ENCODE measurements at places on chromosomes 5 and 9.

DNA sequence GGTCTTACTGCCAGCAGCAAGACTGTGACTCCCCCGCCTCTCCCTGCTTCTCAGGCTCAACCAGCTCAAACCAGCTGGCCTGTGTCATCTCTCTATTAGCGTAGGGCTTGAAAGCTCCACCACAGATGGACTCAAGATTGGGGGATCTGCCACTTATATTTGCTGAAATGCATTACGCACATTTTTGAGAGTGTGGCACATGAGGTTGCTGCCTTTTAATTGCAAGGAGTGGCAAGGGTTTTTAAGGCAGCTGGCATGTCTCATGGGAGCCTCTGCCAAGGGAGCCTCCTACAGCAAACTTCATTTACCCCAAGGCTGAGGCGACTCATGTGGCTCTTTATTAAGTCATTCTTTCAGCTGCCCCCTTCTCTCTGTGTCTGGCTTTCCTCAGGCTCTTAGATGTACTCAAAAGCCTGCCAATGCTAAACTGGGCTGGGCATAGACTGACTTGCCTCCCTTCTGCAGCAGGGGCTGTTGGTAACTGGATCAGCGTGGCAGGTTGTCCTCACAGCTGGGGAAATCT, 219.3 kb downstream of the SMARCA2 start:
- DNase-seq: peak; percentile 98

DNA sequence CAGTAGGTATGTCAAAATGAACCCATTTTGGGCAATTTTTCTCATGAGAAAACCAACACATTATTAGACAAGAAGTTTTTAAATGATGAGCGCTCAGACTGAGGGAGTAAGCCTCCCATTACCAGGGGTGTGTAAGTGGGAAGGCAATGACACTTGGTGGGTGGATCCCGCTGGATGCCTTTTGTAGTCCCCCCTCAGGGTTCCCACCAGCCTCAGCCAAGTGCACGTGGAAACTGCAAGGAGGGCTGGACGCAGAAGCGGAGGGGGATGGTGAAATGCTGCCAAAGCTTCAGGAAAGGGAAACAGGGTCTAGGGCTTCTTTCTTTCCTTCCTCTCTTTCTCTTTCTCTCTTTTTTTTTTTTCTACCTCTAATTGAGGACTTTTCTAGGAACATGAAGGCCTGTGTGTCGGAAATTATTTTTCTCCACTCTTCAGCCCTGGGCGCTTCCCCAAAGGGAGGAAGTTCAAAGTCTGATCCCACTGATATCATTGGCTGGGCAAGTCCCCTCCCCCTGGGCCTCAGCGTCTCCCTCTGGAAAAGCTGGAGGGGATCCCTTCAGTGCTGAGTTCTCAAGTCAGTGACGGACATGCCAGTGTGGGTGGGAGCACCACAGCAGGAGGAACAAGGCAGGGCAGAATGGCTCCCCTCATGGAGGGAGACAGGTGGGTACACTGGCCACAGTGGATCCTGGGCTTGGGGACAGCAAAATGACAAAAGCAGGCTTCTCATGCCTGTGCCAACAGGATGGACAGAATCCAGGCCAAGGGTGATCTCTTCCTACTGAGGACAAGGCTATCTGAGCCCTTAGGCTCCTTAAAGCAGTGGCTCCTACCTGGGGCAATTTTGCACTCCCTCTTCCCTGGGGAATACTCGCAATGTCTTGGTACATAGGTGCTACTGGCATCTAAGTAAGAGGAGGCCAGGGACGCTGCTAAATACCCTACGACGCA, 23.9 kb upstream of the SLC25A51 start:
- DNase-seq: no peak

GRCh38 chr9:80078826-80079225, 507.1 kb downstream of the TLE4 start:
- DNase-seq: no peak

- DNase-seq: no peak
These were observed 6.2 kb downstream of the NKX2-5 start for GRCh38 chr5:173228639-173229381.

- no peak for DNase-seq
These were observed 179.7 kb upstream of the FBXL17 start for GRCh38 chr5:108561416-108562204.

DNA sequence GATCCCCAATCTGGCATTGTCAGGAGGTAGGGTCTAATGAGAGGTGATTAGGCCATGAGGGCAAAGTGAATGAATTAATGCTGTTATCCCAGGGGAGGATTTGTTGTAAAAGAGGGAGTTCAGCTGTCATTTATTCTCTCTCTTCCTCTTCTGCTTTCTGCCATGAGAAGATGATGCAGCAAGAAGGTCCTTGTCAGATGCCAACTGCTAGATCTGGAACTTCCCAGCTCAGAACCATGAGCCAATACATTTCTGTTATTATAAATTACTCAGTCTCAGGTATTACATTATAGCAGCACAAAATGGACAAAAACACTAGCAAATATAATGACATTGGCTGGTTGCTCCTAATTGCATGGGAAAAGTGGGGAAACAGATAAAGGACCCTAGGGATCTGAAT, 15.6 kb upstream of the BICD2 start:
- peak; percentile 59 for DNase-seq

- DNase-seq: peak; percentile 82
These were observed 8.0 kb downstream of the GPRIN1 start for GRCh38 chr5:176601901-176602482.
